ENCODE measurements at places on chromosomes 2 and 18. TPM values are rescaled to one million over a fixed set of nuclear protein-coding genes. Genes with fewer than 3 reads are reported as not detected.

BCL11A gene
- 50.9 TPM for total RNA-seq

NYAP2 gene
- 9.2 TPM for total RNA-seq

SCYGR2 gene
- total RNA-seq = not detected

PLB1 gene
- total RNA-seq = 2.3 TPM

DLGAP1 gene
- total RNA-seq = 9.7 TPM

DNA sequence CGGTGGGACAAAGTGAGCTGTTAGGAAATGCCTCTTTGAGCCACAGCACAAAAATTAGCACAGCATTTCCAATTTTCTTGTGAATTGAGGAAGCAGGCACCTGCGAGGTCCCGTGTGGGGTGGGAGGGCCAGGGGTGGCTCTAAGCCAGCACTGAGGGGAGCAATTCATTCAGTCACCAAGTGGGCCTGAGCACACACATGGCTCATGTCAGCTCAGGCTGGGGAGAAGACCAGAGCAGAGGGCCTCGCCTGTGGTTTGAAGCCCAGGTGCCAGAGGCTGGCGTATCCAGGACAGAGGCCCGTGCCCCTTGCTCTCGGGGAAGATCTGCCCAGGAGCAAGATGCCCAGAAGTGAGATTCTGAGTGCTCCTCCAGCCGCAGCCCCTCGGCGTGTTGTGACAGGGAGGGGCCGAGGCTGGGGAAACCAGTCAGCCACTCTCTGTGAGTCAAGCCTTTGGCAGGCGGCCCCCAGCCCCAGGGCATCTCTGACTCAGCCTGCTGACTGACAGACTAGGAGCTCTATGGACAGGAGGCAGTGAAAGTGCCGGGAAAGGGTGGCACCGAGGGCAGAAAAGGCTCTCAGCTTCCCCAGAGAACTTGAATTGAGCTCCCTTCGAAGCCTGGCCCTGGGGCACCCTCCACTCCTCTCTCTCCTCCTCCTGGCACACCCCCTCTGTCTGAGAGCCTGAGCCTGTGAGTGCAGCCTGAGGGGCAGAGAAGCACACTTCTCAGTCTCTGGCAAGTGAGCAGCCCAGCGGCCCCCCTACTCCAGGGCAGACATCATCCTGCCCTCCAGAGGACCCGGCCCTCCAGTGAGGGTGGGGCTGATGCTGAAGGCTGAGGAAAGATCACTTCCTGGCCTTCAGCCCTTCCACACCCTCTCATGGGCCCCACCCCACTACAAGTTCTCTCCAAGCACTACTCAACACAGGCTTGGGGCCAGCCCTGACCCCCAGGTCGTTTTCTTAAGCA is 32.3 kb downstream of the CYP26B1 start:
- ATAC-seq = peak; percentile 71

DNA sequence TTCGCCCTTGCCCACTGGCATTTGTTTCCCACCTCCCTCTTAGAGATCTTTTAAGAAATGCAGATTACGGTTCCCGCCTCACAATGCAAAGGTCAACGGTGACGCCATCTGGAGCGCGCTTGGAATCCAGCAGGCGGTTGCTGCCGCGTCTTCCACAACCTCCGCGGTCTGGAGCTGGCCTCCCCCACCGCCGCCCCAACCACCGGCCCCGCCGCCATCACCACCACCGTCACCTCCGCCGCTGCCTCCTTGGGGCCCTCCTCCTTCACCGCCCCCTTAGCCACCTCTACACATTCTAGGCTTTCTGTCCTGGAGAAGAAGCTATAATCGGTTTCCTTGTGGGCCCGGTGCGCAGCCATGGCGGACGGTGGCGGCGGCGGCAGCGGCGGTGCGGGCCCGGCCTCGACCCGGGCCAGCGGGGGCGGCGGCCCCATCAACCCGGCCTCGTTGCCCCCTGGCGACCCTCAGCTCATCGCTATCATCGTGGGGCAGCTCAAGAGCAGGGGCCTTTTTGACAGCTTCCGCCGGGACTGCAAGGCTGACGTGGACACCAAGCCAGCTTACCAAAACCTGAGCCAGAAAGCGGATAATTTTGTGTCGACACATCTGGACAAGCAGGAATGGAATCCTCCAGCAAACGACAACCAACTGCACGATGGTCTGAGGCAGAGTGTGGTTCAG is at the start of gene BOD1L2:
BOD1L2 (plus strand) TSS at position 132 of the 681 bp plus-strand sequence; CDS start at position 358, 226 bp downstream.
- ATAC-seq = no peak

DNA sequence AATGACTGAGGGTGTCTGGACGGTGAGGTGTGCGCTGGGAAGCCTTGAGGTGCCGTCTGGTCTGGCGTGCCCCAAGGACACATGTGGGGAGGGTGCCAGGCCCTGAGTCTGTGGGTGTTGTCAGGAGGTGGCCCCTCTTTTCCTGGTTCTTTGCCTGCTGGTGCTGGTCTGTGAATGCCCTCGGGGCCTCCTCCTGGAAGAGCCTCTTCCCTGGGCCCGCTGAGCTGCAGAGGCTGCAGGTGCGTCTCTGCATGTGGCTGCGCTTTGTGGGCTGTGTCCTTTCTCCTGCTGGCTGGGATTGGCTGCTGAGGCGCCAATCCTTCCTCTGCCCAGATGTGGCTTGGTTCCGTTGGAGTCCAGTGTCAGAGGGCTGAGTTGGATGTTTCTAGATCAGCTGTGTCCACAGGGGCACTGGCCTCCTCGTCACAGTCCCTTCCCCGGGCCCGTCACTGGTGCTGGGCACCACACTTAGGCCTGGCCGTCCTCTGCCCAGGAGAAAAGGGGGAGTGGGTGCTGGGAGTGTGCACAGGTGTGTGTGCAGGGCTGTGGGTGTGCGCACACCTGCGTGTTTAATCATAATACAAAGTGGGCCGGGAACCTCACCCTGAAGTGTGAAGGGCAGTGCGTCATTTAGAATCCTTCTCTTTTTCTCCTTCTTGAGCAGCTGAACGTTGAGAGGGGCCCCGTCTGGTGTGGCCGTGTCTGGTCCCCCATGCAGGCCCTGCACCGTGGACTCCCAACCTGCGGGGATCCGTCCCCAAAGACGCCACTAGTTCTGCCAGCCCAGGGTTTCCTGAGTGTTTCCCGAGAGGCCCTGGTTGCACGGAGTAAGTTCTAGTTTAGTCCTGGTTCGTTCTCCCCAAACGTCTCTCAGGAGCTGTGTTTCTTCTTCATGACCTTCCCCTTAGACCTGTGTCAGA is 35.5 kb downstream of the RTP5 start:
- no peak for ATAC-seq

DNA sequence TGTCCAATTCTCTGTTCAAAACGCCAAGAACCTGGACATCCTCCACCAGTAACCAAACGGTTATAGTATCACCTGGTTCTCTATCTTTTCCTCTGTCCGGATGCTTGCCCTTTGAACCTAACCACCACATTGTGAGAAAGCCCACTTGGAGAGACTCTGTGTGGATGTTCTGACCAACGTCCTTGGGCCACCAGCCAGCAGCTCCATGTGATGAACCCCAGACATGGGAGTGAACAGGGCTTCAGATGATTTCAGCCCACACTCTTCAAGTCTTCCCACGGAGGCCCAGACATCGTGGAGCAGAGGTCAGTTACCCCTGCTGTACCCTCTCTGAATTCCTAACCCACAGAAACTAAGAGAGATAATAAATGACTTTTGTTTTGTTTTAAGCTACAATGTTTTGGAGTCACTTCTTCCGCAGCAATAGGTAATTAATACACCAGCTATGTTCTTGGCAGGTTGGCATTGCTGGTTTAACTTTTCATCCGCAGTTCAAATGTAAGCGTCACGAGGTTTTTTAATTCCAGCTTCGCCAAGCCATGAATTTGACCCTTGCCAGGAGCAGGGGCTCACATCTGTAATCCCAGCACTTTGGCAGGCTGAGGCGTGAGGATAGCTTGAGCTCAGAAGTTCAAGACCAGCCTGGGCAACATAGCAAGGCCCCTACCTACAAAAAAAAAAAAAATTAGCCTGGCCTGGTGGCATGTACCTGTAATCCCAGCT is 36.1 kb upstream of the ZNF532 start:
- no peak for ATAC-seq

DNA sequence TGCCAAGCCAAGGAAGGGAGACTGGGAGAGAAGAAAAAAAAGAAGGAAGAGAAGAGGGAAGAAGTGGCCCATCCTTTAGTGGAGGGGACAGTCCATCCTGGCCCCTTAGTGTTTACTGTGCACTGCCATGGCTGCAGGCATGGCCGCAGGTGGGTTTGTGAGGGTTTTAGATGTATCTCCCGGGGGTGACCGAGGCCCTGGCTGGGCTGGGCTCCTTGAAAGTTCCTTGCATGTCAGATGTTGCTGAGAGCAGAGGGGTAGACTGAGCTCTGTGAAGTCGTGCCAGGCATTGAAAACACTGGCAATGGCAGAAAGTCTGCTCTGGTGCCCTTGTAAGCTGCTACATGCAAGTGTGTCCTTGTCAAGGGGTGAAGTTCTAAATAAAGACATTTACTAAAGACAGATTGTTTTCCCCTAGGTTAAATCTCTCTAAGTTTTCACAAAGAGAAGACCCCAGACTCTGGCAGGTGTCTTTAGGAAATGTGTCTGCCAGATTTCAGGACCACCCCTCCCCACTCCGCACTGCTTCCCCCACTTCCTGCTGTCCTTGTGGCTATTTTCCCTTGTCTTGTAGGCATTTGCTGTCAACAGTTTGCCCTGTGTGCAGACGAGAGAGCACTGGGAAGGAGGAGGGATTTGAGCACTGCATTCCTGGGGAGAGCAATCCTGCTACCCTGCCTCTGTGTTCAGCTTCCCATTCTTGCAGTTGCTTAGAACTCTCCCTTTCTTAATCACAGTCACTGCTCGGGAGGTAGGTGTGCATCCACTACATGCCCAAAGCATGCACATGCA is 68.4 kb downstream of the ACOXL start:
- no peak for ATAC-seq

DNA sequence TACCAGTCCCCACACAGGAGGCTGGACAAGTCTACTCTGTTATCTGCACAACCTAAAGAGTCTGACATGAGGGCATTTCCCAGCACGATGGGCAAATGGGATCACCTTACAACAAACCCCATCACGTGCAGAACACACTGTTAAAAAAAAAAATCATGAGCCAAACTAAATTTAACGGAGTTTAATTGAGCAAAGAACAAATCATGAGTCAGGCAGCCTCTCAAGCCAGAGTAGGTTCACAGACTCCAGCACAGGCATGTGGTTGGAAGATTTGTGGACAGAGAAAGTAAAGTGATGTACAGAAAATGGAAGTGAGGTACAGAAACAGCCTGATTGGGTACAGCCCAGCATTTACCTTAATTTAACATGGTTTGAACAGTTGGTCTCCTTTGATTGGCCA is 59.9 kb downstream of the KYNU start:
- ATAC-seq = no peak

DNA sequence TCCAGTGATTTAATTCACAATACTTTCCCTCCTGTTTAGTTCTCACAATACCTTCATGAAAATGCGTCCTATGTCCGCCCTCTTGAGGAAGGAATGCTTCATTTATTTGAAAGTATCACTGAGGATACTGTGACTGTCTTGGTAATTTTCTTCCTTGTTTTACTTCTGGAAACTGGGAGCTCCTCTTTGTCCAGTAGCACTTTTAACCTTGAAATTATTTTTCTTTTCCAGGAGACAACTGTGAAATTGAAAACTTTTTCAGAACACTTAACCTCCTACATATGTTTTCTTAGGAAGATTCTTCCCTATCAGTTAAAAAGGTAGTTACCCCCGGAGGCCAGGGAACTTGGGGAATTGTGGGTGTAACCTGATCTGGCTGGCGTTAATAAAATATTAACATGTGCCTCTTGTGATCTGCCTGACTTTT is 58.9 kb upstream of the STON1 start:
- no peak for ATAC-seq

- no peak for ATAC-seq
Measured at GRCh38 chr2:188765522-188766470, 208.4 kb upstream of the COL3A1 start.

GRCh38 chr2:112623913-112624777 is 21.6 kb upstream of the SLC20A1 start:
- ATAC-seq = peak; percentile 72

DNA sequence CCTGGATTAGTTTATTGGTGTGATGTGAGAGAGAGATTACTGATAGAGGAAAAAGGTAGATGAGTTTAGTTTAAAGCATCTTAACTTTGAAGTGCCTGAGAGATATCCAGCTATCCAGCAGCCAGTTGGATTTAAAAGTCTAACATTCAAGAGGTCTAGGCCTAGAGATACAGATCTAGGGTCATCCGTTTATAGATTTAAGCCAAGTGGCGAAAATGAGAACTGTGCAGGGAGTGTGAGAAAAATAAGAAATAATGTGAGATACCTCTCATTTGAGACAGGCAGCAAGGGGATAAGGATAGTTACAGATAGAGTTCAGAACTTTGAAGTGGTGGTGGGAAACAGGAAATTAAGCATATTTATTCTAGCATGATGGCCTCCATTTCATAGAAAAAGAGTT is 5.3 kb upstream of the ORC2 start:
- no peak for ATAC-seq

- no peak for ATAC-seq
Measured at GRCh38 chr2:5898667-5899066, 206.5 kb downstream of the SOX11 start.

DNA sequence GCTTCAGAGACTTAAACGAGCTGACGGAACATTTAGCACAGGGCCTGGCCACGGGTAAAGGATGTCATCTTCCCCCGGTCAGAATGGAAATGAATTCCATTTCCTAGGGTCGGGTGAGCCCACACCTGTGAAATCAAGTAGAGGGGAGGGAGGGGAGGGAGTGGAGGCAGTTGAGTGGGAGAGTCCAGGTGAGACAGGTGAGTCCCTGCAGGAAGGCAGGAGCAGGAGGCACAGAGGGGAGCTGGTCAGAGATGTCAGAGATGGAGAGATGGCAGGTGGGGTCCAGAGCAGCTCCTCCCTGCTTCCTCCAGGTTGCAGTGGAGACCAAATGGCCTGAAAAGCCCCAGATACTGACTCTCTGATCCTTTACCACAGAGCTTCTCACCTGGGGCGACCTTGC is 55.2 kb downstream of the SH3BP4 start:
- no peak for ATAC-seq

DNA sequence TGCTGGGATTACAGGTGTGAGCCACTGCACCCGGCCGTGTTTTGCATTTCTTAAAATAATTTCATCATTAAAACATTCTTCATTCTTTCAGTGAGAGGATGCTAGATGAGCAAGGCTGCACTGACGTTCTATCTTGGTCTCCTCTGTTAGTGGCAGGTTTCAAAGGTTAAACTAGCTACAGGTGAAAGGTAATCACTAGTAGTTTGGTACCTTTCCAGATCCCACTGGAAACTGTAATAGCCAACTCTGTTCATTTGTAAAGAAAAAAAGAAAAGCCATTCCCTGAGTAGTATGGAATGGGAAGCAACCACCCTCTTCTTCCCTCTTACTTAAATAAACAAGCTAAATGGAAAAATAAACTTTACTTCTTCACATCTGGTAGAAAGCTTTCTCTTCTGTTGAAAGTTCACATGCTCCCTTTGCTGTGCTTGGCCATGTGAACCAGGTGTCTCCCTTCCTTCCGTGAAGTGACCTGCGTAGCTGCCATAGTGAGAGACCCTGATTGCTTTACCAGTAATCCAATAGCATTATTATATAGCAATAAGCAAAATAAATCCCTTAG is 94.0 kb downstream of the GREB1L start:
- ATAC-seq = no peak

GRCh38 chr2:47640356-47640755 is 142.6 kb upstream of the MSH6 start:
- no peak for ATAC-seq

GRCh38 chr2:30230497-30231211 is 680 bp upstream of the LBH start:
- peak; percentile 10 for ATAC-seq

GRCh38 chr2:191188550-191189093 is 37.8 kb upstream of the STAT4 start:
- ATAC-seq = no peak

- no peak for ATAC-seq
Measured at GRCh38 chr18:28725876-28726275, 548.9 kb upstream of the CDH2 start.

- ATAC-seq = no peak
Measured at GRCh38 chr18:29063346-29063745, 886.4 kb upstream of the CDH2 start.
